ENCODE measurements at places on chromosomes 5 and 9.

DNA sequence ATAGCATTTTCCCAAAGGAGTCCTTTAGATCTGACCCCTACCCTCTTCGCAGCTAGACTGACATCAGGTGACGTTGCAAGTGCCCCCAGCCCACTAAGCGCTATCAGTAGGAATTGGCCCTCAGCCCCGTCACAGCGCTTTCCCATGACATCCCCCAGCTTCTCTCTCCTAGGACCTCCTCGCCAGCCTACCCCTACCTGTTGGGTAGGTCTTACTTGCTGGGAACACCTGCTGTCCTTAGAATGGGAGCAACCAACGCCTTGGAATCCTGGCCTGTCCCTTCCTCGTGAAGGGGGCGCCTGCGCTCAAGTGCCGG, 584 bp upstream of the PIP5K1B start:
- DNase-seq, result no peak

DNA sequence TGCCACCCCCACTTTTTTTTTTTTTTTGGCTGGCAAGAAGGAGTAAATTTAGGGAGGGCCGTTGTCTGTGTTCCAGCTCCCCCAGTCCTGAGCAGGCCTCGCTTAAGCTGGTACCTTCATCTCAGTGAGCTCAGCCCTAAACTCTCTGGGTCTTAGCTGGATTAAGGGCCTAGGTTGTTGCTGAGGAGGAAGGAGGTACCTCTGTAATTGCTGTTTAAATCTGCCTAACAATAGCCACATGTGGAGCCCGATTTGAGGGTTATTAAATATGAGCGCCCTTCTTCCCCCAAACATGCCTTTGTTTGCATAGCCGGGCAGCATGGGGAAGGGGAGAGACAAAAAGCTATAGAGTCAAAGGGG, 179.0 kb upstream of the PITX1 start:
- no peak for DNase-seq

- DNase-seq, result no peak
Measured at GRCh38 chr5:80707645-80708044, 52.9 kb upstream of the DHFR start.

- DNase-seq, result no peak
Measured at GRCh38 chr9:98364086-98364485, 108.6 kb upstream of the TBC1D2 start.

- no peak for DNase-seq
Measured at GRCh38 chr9:87425202-87425601, 72.5 kb upstream of the DAPK1 start.

DNA sequence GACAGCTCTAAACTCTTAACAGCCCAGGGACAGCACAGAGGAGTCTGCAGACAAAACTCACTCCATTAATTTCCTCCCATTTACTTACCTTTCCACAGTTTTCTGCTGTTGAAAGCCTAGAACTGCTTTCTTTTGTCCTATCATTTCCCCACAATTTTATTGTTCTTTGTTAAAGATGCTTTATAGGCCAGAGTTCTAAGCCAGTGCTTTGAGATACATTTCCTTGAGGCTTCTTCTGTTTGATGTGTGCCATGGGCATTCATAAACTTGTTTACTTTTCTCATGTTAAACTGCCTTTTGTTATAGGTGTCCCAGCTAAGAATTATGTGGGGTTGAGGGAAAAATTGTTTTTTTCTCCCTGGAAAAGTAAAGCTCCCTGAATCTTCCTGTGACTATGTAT, 25.9 kb upstream of the SUB1 start:
- no peak for DNase-seq

DNA sequence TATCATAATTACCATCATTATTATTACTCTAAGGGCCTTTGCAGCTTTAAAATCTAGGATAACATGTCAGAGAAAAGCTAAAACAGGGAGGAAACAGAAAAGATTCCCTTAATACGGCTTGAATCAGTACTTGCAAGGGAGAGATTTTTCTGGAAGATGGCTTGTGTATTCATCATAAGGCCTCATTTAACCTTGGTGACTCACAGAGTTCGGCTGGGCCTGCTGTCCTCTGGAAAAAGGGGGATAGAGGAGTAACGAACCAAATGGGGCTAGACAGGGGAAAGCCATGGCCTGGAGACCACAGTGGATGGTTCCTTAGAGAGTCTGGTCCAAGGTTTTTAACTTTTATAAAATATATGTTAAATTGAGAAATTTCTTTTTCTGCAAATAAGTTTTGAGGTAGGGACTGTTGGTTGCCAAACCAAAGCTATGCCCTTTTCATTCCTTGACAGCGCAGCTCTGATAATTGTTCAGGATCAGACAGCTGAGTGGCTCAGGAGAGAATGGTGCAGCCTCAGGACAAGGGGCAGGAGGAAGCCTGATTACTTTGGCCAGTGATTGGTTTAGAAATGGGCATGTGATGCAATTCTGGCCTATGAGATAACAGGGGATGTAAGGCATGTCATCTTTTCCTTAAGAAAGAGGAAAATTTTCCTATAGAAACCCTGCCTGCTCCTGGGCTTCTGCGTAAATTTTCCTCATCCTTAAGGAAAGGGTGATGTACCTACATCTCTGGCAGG, 25.6 kb upstream of the GSN start:
- DNase-seq, result no peak

DNA sequence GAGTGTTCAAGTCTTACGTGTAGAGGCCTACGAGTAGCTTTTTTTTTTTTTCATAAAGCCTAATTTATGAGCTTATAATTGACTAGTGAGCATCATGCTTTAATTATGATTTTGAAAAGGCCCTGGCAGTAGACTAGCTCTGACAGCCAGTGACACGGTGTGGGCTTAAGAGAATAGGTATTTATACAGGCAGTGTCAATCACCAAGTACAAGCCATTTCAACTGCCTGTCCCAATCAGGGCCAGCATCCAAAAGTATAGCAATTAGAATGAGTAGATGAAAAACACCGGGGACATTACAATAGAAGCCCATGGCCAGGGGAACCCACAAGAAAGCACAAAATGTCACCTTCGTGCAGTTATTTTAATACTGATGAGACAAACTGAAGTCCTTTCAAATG, 552.8 kb downstream of the CAAP1 start:
- no peak for DNase-seq

DNA sequence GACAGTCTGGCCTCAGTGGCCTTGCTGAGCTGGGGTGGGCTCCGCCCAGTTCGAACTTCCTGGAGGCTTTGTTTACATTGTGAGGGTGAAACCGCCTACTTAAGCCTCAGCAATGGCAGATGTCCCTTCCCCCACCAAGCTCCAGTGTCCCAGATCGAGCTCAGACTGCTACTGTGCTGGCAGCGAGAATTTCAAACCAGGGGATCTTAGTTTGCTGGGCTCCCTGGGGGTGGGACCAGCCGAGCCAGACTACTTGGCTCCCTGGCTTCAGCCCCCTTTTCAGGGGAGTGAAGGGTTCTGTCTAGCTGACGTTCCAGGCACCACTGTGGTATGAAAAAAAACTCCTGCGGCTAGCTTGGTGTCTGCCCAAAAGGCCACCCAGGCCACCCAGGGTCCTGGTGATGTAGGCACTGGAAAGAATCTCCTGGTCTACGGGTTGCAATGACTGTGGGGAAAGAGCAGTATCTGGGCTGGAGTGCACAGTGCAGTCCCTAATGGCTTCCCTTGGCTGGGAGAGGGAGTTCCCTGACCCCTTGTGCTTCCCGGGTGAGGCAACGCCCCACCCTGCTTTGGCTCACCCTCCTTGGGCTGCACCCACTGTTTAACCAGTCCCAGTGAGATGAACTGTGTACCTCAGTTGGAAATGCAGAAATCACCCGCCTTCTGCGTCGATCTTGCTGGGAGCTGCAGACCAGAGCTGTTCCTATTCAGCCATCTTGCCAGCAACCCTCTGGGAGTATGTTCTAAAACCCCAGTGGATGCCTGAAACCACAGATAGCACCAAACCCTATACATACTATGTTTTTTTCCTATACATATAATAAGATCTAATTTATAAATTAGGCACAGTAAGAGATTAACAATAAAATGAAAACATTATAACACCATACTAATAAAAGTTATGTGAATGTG, 95.5 kb downstream of the TMEM161B start:
- DNase-seq, result no peak

GRCh38 chr5:33180900-33181299, 259.9 kb upstream of the TARS1 start:
- no peak for DNase-seq

GRCh38 chr5:142981886-142982820, 212.0 kb downstream of the ARHGAP26 start:
- DNase-seq, result no peak

GRCh38 chr5:94361161-94361560, 257.2 kb downstream of the KIAA0825 start:
- DNase-seq, result no peak

DNA sequence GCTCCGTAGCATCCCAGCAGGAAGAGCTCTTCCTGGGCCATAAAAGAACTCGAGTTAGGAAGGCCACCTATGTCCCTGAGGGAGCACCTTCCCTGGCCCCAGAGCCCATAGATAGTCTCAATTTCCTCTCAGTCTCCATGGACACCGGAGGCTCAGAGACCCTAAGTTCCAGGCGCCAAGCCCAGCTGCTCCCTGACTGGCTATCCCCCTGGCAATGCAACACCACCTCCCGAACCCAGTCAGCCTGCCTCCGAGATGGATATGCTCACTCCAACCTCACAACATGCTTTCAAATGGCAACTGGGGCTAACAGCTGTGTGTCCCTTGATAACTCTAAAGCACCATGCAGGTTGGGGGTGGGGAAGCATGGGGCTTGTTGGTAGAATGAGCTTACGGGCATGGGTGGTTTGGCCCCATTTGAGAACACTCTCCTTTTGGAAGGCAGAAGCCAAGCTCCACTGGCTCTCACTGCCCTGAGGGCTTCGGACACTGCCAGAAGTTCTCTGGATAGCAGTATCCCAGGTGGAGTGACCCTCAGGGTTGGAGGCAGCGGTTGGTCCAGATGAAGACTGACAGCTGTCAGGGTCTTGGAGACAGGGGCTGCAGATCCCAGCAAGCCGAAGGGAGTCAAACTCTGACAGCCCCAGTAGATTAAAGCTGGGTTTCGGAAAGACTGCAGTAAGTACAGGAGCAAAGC, 165.3 kb downstream of the PAX5 start:
- no peak for DNase-seq

DNA sequence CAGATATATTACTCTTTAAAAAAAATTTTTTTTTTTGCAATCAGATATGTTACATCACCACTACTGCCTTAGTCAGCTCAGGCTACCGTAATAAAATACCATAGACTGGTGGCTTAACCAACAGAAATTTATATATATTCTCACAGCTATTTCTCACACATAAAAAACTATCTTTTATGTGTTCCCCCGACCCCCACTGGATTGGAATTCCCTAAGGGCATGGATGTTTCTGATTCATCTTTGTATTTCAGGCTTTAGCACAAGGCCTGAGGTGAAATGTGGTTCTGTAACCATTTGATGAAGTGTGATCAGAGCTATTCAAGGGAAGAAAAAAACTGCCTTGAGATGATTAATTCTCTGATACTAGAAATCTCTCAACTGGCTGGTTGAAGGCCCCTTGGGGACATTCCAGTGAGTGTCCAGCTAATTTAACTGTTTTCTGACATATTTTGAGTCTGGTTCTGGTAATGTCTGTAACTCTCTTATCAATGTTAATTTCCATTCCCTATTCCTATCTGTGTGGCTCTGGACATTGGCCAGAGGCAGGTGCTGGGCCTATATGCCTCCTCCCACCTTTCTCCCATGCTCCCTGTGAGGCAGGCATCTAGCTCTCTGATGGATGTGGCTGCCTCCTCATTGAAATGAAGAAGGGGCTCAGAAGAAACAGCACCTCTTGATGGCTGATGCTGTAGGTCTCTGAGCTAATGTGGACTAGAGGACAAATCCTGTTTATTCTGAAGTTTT, 2.5 kb downstream of the CD14 start:
- DNase-seq, result no peak

- DNase-seq, result no peak
Measured at GRCh38 chr5:139692679-139693308, 44.6 kb downstream of the CXXC5 start.

GRCh38 chr5:102718819-102719218, 36.3 kb upstream of the PAM start:
- no peak for DNase-seq

- DNase-seq, result no peak
Measured at GRCh38 chr5:39140558-39141168, 66.5 kb upstream of the RICTOR start.

- peak; percentile 33 for DNase-seq
Measured at GRCh38 chr9:78031444-78031892, at the start of gene GNAQ. Gene GNAQ (minus strand): TSS chr9:78031811. CDS start chr9:78031235, 576 bp downstream.

DNA sequence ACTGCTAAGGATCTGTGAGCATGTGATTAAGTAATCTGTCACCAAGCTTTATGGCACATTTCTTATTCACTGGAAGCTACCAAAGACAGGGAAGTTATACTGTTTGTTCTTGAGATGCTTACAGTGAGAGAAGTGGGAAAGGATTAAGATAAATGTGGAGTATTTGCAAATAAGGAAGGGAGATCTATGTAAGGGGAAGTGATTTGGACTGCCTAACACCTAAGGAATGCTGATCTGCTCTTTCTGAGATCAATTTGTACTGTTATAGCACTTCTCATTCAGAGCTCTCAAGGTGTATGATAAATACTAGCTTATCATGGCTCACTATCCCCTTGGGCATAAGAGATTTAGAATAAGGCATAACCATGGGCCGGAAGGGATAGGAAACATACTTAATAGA, 80.0 kb upstream of the NTRK2 start:
- no peak for DNase-seq

GRCh38 chr5:57650360-57651069, 167.9 kb upstream of the ACTBL2 start:
- DNase-seq, result no peak

GRCh38 chr5:10338686-10339057, 14.8 kb upstream of the MARCHF6 start:
- no peak for DNase-seq

GRCh38 chr9:117796681-117797080, 92.5 kb downstream of the TLR4 start:
- no peak for DNase-seq
